ENCODE measurements at places on chromosomes 11 and 22. TPM values are rescaled to one million over a fixed set of nuclear protein-coding genes. Genes with fewer than 3 reads are reported as not detected.

Gene CCDC73
- total RNA-seq: not detected

Gene SLC6A5
- not detected for total RNA-seq

Gene PANX2
- 0.40 TPM for total RNA-seq

DNA sequence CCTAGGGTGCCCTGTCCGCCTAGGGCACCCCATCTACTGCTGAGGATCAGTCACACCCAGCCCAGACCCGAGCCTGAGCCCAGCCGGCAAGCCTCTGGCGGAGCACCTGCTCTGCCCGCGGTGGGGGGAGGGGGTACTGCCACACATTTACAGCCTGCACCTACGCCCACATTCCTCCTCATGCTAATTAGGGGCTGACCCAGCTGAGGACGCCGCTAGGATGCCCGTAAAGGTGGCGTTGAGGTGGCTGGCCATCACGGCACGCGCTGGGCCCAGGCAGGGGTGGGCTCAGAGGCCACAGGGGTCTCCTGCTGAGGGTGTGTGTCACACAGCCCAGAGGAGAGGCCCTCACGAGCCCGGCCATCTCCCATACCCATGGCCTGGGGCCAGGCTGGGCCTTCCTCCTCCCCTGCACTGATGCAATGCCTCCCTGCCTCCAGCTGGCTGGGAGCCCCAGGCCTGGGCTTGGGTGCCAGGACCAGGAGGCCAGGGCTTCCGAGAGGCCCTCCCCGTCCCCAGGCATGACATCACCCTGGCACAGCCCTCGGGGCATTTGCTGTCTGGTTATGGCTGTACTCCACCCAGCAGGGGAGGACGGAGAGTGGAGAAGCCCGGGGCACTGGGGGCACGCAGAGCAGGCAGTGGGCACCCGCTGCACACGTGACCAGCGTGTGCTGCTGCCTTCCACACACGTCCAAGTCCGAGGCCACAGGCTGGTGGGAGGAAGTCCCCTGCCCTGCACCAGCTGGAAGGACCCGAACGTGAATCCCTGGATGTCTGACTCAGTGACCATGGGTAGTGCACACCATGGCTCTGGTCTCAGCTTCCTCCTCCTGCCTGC lies 12.7 kb downstream of the DUSP8 start:
- DNase-seq: peak; percentile 95

- DNase-seq: peak; percentile 92
These were observed 9.1 kb downstream of the PRR33 start for GRCh38 chr11:1882265-1883238.

GRCh38 chr11:105856954-105857353 lies 165.1 kb downstream of the MSANTD4 start:
- no peak for DNase-seq

DNA sequence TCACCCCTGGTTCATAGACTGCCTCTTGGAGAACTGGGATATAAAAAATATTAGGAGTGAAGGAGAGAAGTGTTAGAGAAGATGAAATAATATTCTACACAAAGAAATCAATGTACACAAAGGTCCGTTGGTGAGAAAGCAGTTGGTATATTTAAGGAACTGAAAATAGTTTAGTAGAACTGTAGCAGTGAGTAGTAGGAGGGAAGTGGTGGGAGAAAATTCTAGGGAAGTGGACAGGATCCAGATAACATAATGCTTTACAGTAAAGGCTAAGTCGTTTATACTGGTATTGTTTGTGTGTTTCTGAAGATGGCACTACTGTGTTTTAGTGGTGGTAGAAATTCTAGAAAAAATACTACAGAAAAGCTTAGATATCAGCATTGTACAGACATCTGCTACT lies 120.8 kb upstream of the CHORDC1 start:
- no peak for DNase-seq

Gene ABCC8
- 2.1 TPM for total RNA-seq

Gene TOP3B
- total RNA-seq: 13.1 TPM

DNA sequence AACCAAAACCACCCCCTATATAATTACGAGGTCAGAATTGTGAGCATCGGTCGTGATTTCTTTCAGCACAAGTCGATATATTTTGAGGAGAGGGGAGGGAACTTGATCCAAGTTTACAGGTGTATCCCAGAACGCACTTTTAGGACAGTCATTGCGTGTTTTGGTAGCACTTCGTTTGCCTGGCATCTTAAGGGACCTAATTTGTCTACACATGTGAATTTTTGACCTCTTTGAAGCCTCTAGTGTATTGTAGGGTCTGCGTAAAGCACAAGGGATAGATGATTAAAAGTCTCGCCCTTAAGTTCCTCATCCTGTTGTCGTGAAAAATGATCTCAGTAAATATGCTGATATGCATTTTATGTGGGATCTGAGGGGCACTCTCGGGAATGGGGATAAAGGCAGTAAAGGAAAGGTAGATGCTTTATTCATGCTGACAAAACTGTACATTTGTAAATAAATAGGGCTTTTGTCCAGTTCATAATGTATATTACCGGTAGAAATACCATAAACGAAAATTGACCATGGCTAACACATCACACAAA lies 632 bp upstream of the CCDC34 start:
- DNase-seq: no peak
